Activated naive CD8-positive, alpha-beta T cell treated with anti-CD3 and anti-CD28 coated beads for 36 hours (primary cell): ENCODE measurements at places on chromosomes 5 and 9. TPM values are rescaled to one million over a fixed set of nuclear protein-coding genes. Genes with fewer than 3 reads are reported as not detected.

DNA sequence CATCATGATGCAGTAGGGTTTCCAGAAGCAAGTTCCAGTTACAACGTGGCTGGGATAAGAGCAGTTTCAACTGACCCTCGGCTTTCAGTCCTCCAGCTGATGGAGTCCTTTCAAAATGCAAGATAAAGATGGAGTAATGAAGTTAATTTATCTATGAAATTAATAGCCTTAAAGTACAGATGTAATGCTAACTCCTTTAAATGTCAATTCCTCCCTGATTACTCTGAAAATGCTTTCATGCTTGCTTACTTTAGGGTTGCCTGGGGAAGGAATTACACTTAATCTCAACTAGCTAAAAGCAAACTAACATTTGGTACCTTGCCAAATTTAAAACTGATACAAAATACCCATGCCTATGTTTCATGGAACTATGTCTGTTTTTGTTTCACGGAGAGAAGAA is 178.4 kb downstream of the KIAA0825 start:
- DNase-seq, result no peak

The CORO2A gene
- 8.2 TPM for total RNA-seq

- no peak for DNase-seq
These were observed 550.0 kb downstream of the BNC2 start for GRCh38 chr9:16320338-16320902.

GRCh38 chr5:79436821-79437220 is 77.1 kb downstream of the HOMER1 start:
- no peak for DNase-seq

The ZNF462 gene
- 0.23 TPM for total RNA-seq

The CTXN3 gene
- not detected for total RNA-seq

The LHX6 gene
- total RNA-seq, result 0.16 TPM

DNA sequence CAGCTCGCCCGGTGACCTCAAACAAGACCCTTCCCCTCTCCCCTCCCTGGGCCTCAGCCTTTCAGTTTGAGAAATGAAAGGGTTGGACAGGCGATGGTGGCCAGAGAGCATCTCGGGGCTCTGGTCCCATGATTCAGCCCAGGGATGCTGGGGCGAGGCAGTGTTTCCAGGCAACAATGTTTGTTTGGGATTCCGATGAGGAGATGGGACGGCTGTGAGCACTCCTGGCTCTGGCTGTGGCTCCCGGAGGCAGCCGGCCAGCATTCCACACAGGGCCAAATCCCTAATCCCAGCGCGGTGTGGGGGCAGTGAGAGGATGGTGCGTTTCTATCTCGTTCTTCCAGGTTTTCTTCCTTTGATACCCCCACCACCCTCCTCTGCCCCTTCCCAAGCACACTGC is 66.0 kb downstream of the HMCN2 start:
- no peak for DNase-seq

DNA sequence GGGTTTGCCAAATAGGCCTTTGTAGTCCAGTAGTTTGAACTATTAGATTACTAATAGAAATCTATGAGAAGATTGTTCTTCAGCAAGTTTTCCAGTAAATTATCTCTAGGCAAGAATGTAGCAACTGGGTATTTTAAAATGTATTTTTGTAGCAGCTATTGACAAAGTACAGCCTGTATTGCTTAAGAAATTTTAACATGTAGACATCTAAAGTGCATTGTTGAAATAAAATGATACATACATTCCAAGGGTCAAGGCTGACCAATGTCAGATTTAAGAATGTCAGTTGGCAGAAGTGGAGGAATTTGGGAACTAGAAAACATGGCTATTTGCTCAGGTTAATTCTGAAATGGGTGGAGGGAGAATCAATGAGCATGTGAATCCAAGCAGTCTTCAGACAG is 57.5 kb upstream of the ZSWIM6 start:
- no peak for DNase-seq

- DNase-seq, result no peak
These were observed 49.8 kb upstream of the AFAP1L1 start for GRCh38 chr5:149221731-149222342.

DNA sequence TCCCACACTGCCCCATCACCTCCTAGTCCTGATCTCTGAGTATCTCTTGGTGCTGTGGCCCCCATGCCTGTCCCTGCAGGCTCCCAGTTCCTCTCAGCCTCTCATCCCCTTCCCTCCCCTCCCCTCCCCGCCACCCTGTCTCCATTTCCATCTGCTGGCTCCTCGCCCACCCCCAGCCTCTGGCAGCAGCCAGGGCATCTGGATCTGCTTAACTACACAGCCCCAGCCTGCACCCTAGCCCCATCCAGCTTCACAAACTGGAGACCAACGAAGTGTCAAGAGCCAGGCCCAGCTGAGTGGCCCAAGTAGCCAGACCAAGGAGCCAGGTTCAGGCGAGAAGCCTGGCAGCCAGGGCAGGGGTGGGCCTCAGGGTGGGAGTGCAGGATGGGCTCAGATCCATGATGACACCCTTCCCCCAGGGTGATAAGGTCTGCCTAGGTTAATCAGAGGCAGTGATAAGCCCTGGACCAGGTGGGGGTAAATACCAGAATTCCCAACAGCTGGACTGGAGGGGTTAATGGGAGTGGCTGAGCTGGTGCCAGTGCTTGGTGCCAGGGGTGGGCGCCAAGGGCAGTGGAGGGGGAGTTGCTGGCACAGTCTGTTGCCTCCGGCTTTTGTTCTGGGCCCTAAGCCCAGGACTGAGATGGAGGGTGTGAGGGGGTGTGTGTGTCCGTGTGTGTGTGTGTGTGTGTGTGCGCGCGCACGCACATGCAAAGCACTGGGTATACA is 2.5 kb downstream of the IL11RA start:
- no peak for DNase-seq

GRCh38 chr9:131591845-131592208 is 46.5 kb downstream of the PRRT1B start:
- no peak for DNase-seq

The SLC25A2 gene
- total RNA-seq, result not detected

The YIPF5 gene
- total RNA-seq, result 39.1 TPM

DNA sequence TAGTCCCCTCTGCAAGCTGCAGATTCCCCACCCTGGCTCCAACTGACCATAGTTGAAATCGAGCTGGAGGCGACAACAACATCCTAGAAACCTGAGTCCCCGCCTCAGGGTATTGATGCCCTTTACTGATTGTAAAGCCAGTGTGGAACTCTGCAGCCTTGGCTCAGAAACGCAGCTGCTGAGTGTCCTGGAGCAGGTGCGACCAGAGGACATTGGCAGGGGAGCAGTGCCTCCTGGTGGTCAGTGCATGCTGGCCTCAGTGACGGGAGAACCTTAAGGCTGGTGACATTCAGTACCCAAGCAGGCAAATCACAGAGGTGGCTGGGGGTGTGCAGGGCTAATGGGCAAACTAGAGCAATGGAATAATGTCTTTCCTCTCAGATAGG is 20.4 kb upstream of the ZNF354B start:
- DNase-seq, result peak; percentile 31

The CLTA gene
- 166 TPM for total RNA-seq

DNA sequence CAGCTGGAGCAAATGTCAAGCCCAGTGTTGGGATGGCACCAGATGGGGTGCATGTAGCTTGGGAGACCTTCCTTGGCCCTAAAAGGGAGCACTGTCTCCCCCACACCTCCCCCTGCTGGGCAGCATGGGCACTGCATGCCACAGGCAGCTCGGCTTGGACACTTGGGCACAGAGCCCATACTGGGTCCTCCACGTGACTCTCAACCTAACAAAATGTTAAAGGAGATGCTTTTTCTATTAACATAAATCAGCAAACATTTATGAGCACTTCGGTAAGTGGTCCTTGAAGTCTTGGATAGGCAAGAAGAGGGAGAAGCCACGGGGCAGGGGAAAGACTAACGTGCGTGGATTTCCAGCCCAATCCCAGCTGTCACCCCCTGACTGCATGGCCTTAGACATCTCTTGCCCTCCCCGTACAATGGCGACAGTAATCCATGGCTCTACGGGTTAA is 23.9 kb upstream of the MAPK9 start:
- DNase-seq, result peak; percentile 73

- no peak for DNase-seq
These were observed 46.4 kb upstream of the SELENOP start for GRCh38 chr5:42858031-42858643.

GRCh38 chr9:3956081-3956671 is 343.7 kb downstream of the GLIS3 start:
- DNase-seq, result no peak

DNA sequence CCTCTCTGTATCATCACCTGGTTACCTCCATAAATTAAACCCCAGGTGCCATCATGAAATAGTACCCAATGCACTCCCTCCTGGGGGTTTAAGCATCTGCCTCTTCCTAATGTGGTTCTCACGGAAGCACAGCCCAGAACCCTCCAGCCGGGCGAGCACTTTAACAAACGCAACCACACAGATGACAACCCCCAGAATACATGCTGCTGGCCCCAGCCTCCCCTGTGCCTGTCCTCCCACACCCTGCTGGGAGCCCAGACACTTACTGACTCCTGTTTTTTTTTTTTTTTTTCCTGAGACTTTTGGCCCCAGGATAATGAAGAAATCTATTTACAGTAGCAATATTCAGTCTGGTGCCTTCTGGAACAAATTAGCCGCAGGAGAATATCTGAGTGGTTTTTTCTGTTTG is 50.0 kb upstream of the COL5A1 start:
- DNase-seq, result no peak

GRCh38 chr5:77876862-77877502 is 100.8 kb upstream of the TBCA start:
- no peak for DNase-seq

DNA sequence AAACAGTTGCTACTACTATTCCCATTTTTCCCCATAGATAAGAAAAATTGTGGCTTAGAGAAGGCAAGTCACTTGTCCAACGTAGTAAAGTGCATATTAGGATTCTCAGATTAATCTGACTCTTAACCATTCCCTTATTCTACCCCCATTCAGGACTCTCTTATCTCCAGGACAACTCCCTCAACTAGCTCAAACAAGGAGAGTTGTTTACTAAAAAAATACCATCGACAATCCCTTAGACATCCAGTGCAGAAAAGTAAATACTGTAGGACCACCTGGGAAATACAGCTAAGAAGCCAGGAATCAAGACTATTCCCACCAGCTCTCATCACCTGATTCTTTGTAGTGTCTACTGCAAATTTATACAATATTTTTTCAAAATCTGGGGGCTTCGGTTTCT is 9.4 kb upstream of the GRAMD2B start:
- DNase-seq, result no peak

The LCN15 gene
- not detected for total RNA-seq

DNA sequence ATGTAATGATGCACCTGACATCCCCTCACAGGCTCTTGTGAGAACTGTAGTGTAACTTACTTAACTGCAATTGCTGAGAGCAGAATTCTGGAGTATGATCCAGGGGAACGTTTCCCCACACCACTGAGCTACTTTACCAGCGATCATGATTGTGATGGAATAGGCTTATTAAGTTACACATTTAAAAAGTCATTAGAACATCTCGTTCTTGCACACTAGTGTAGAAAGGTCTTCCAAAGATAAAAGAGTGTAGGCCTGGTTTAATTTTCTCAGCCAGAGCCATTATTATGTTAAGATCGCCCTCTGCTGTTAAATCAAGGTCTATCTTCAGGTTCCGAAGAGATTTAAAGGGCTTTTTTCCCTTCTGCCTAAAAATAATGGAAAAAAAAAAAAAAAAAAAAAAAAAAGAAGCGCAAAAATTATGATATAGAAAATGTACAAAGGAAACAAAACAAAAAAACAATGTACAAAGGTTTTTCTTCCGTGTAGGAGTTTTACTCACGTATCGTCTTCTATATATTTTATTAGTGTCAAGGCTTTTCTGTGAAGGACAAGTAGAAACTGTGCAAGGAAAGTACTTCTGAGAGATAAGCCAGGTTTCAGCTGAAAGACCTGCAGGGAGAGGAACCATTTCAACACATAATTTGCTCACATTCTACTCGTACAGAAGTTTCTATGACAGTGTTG is 18.6 kb upstream of the MOB3B start:
- no peak for DNase-seq

DNA sequence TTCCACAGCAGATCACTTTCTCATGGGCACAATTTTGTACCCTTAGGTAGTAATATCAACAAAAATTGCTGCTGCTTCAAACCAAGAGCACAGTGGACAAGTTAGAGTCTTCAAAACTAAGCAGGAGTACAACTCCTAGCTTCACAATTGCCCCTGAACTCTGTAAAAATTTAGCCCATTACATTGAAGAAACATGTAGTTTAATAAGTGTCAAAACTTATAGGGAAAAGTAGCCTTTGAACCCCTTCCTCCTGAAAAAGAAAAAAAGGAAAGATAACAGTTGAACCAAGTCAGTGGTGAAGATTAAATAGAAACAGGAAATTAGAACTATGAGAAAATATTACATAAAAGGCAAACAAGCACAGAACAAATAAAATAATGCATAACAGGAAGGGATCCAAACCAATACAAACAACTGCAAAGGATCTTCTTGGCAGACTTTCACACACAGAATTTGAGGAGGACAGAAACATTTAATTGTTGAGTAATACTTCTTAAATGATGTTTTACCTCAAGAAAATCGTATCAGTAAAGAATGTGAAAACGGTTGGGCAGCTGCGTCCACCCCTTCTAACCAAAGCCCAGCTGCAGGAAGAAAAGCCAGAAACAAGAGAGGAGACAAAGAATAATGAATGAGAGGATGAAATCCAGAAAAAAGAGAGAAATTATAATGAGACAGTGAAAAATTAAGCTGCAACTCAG is 636.0 kb downstream of the NR2F1-AS1 start:
- DNase-seq, result no peak

The CYFIP2 gene
- total RNA-seq, result 324 TPM

The PNPLA7 gene
- 2.9 TPM for total RNA-seq

GRCh38 chr5:167850911-167851310 is 440.5 kb upstream of the WWC1 start:
- DNase-seq, result no peak
